Osteoblast (primary cell): ENCODE measurements at places on chromosomes 5 and 9. TPM values are rescaled to one million over a fixed set of nuclear protein-coding genes. Genes with fewer than 3 reads are reported as not detected.

DNA sequence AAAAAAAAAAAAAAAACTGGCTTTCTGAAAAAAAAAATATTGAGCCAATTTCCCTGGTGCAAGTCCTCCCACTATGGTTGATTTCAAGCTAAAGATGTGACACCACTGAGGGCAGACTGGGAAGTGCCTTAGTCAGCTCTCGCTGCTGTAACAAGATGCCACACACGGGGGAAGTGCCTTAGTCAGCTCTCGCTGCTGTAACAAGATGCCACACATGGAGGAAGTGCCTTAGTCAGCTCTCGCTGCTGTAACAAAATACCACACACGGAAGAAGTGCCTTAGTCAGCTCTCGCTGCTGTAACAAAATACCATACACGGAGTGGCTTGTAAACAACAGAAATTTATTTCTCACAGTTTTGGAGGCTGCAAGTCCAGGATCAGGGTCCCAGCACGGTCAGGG is 23.4 kb downstream of the BTNL9 start:
- no peak overlapping the region for H3K4me3 ChIP-seq
- no peak for DNase-seq
- no peak overlapping the region for H3K27ac ChIP-seq
- peaks cover 38% of the 10 kb centered on the region for H3K27me3 ChIP-seq
- H3K36me3 ChIP-seq: no peaks in the 10 kb centered on the region
- H3K4me1 ChIP-seq: no peaks in the 10 kb centered on the region

DNA sequence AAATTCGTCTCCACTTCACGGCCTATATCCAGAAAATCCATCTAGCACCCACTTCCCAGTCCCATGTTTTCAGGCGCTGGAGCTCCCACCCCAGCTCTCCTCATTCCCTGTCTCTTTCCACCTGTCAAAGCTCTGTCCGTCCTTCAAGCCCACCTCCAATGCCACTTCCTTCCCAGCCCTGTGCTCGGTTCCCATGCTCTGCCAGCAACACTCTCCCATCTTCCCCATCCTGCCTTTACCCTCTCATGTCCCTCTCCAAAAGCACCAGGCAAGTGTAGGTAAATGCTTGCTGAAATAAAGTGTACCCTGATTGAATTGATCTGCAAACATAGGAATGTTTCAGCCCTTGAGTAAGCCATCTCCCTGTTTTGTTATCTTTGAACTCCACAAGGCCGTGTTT is 9.2 kb downstream of the DRD1 start:
- H3K36me3 ChIP-seq: no peaks in the 10 kb centered on the region
- no peak overlapping the region for H3K27ac ChIP-seq
- no peaks in the 10 kb centered on the region for H3K4me1 ChIP-seq
- no peak overlapping the region for H3K4me3 ChIP-seq
- no peaks in the 10 kb centered on the region for H3K27me3 ChIP-seq

DNA sequence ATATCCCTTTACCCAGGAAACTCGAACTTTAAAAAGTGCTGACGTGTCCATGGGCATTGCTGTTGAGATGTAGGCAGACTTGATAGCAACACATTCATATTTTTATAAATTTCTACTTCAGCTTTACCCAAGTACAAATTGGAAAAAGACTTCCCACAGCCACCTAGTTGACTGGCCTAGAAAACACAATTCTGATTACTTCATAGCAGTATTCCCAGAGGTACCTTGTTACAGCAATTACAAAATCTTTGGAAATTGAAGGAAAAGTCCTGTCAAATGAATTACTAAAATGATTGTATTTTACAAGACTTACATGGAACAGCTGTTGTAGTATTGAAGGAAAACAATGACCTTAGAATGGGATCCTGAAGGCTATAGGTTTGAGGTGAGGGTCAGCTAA is 130.7 kb upstream of the NREP start:
- no peak overlapping the region for H3K4me3 ChIP-seq
- H3K36me3 ChIP-seq: no peaks in the 10 kb centered on the region
- H3K4me1 ChIP-seq: no peaks in the 10 kb centered on the region
- H3K27me3 ChIP-seq: no peaks in the 10 kb centered on the region
- DNase-seq: no peak
- H3K27ac ChIP-seq: no peak overlapping the region

- no peak overlapping the region for H3K4me3 ChIP-seq
- DNase-seq: no peak
- no peaks in the 10 kb centered on the region for H3K27me3 ChIP-seq
- H3K4me1 ChIP-seq: no peaks in the 10 kb centered on the region
- H3K27ac ChIP-seq: no peak overlapping the region
Measured at GRCh38 chr5:138402640-138403039, 36.2 kb upstream of the REEP2 start.

DNA sequence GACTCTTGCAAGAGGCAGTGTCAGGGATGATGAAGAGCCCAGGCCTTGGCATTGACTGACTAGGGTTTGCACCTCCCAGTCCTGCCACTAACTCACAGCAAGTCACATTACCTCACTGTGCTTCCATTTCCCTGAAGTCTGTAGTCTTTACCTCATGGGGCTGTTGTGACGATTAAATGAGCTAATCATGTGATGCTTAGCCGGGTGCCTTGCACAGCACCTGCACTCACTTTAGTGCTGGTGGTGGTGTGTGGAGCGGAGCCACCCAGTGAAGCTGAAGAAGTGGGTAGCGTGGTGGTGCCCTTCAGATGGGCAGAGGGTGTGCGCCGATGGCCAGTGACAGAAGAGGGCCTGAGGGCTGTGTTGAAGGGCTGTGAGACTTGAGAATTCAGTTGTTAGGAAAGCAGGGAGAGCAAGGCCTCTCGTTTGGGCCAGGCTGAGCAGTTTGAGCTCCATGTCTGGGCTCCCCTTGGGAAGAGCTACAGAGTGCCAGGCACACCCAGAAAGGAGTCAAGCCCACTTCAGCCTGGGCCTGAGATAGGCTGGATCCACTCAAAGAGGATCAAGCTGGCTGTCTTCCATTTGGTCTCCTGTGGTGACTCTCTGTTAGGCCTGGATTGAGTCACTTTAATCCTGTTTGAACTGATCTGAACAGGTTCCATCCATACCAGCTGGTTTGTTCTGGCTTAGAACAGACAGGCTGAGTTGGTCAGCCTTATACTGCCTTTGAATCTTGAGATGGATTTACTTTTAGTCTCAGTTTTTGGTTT is 42.5 kb downstream of the RALGPS1 start:
- peaks cover 5% of the 10 kb centered on the region for H3K27me3 ChIP-seq
- H3K4me3 ChIP-seq: no peak overlapping the region
- H3K36me3 ChIP-seq: no peaks in the 10 kb centered on the region
- H3K27ac ChIP-seq: peak overlapping the region; percentile 36

DNA sequence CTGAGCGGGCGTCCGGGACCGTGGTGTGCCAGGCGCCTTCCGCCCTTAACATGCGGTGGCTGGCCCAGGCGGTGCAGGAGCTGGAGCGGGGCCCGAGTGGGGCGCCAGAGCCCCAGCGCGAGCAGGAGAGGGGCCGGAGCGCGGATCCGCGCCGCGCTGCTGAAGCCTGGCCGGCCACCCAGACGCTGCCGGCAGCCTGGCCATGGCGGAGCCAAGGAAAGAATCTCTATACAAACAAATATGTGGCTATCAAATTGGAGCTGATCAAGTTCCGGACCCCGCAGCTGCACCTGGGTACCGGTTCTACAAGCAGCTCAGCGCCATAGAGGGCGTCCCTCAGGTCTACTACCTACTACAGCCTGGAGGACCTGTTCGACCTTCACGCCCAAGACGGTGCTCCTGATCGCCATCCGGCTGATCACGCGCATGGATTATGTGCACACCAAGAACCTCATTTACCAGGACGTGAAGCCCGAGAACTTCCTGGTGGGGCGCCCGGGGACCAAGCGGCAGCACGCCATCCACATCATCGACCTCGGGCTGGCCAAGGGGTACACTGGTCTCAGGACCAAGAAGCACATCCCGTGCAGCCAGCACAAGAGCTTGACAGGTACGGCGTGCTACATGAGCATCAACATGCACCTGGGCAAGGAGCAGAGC is 55.8 kb downstream of the JAK2 start:
- no peak for DNase-seq
- H3K36me3 ChIP-seq: peaks cover 15% of the 10 kb centered on the region
- no peak overlapping the region for H3K27ac ChIP-seq
- H3K4me3 ChIP-seq: no peak overlapping the region

Gene SPATA31C1
- total RNA-seq: not detected in 2 replicates
